Esophagus squamous epithelium (tissue), 5 donors: ENCODE measurements at places on chromosomes 6 and 20. TPM values are rescaled to one million over a fixed set of nuclear protein-coding genes. Genes with fewer than 3 reads are reported as not detected.

CPNE5 gene
- total RNA-seq: 2.5 TPM

ADAT2 gene
- 3.5 TPM for total RNA-seq

CST7 gene
- total RNA-seq: 2.5 TPM

KLC4 gene
- 15.8 TPM for total RNA-seq

FLRT3 gene
- 11.8 TPM for total RNA-seq

F13A1 gene
- 6.9 TPM for total RNA-seq

- H3K27me3 ChIP-seq: no peaks in the 10 kb centered on the region
- H3K27ac ChIP-seq: no peak overlapping the region
- no peak overlapping the region for H3K4me3 ChIP-seq
- DNase-seq: no peak
- H3K36me3 ChIP-seq: no peaks in the 10 kb centered on the region
- H3K4me1 ChIP-seq: no peaks in the 10 kb centered on the region
Observed at GRCh38 chr20:52833901-52834300, 138.3 kb upstream of the TSHZ2 start.

- peaks cover 7% of the 10 kb centered on the region for H3K4me1 ChIP-seq
- H3K4me3 ChIP-seq: no peak overlapping the region
- no peaks in the 10 kb centered on the region for H3K27me3 ChIP-seq
Observed at GRCh38 chr6:121582262-121582661, 146.8 kb downstream of the GJA1 start.

DNA sequence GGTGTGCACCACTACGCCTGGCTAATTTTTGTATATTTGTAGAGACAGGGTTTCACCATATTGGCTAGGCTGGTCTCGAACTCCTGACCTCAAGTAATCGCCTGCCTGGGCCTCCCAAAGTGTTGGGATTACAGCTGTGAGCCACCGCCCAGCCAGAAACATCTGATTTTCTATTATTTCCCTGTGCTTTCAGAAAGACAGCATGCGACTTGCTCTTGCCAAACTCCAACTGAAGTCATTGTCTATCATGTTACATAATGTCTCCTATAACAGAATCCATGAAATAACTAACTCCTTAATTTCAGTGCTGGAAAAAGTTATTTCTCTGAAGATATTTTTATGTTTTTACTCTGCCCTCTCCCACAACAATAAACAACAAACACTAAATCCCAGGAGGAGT lies 8.5 kb downstream of the RMND1 start:
- no peak overlapping the region for H3K4me3 ChIP-seq
- no peak for DNase-seq
- H3K4me1 ChIP-seq: peaks cover 10% of the 10 kb centered on the region
- no peak overlapping the region for H3K27ac ChIP-seq

- H3K4me3 ChIP-seq: no peak overlapping the region
- no peaks in the 10 kb centered on the region for H3K27me3 ChIP-seq
- DNase-seq: no peak
- no peak overlapping the region for H3K27ac ChIP-seq
- no peaks in the 10 kb centered on the region for H3K4me1 ChIP-seq
- no peaks in the 10 kb centered on the region for H3K36me3 ChIP-seq
Observed at GRCh38 chr6:151154418-151154817, 85.3 kb upstream of the AKAP12 start.

- H3K27me3 ChIP-seq: no peaks in the 10 kb centered on the region
- no peaks in the 10 kb centered on the region for H3K4me1 ChIP-seq
- H3K4me3 ChIP-seq: no peak overlapping the region
- H3K36me3 ChIP-seq: no peaks in the 10 kb centered on the region
- DNase-seq: no peak
- no peak overlapping the region for H3K27ac ChIP-seq
Observed at GRCh38 chr6:133225560-133225959, 15.6 kb upstream of the EYA4 start.

GRCh38 chr6:15363523-15364400 lies 117.9 kb downstream of the JARID2 start:
- H3K27ac ChIP-seq: no peak overlapping the region
- H3K4me1 ChIP-seq: peaks cover 68% of the 10 kb centered on the region
- H3K36me3 ChIP-seq: no peaks in the 10 kb centered on the region
- DNase-seq: no peak

DNA sequence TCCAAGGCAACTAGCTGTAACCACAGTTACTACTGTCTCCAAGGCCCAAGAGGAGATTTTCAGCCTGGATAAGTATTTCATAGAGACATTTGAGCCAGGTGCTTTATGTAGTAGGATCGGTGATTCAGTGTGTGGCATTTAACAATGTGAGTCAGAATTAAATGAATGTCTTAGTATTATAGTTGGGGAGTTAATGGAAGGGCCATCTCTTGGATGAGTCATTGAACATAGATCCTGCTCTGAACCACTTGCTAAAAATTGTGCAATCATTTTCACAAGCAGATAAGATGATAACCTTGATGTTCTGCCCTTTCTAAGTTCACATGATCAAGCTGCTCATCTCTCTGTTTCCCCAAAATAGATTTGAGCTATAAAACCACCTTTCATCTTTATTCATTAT lies 668.9 kb upstream of the CITED2 start:
- DNase-seq: no peak
- H3K36me3 ChIP-seq: no peaks in the 10 kb centered on the region
- H3K27me3 ChIP-seq: no peaks in the 10 kb centered on the region

DNA sequence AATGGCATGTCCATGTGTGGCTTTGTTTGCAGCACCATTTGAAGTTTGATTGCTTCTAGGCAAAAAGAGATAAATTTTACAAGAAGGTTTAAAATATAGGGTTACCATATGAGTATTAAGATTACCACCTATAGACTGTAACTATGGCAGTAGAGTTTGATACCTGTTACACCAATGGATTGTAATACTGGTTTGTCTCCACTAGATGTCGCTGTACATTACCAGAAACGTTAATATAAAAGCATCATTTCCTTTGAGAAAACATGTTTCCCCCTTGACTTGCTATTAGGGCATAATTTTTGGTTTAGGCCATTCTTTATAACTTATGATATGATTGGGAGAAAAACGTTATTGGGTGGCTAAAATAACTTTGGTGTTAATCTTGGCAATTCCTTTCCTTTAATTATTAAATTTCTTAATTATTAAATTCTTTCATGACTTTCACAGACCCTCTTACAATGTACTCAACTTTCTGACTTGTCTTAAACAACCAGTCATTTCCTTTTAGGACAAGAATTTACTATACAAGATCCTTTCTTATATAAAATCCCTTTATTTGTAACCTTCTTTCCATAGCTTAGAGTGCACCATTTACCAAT lies 42.8 kb downstream of the HLA-DPB1 start:
- no peaks in the 10 kb centered on the region for H3K36me3 ChIP-seq
- H3K27me3 ChIP-seq: peaks cover 10% of the 10 kb centered on the region
- DNase-seq: no peak
- no peak overlapping the region for H3K27ac ChIP-seq
- H3K4me1 ChIP-seq: peaks cover 7% of the 10 kb centered on the region

DNA sequence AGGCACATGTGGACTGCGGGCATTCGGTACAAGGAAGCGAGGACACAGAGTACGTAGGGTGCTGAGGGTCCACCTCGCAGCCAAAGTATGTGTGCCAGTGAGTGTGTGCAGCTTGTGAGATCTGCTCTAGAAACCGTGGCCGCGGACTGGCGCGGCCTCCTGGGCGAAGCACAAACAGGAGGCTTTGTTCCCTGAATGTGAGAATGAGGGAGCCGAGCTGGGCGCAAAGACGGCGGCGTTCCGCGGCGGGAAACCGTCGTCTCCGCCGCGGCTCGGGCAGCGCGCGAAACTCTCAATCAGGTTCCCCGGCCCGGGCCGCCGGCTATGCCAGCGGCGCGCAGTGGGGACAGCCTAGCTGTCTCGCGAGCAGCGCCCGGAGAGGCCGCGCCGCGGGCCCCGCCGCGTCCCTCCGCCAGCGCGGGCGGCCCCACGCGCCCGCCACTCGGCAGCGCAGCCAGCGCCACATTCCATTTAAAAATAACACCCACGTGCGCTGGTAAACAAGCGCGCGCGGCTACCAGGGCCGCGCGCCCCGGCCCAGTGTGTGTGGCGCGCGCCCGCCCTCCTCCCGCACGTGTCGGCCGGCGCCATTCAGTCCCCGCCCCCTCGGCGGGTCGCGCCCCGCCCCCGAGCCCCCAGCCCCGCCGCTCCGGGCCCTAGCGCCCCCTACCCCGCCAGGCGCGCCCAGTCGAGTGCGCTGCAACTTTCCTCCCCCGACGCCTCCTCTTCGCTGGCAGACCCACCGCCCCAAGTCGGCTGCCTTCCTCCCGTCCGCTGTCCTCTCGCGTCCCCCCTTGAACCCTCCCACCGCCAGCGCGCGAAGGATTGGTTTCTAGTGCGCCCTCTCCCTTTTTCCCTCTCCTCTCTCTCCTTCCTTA lies 3.0 kb upstream of the FOXO3 start:
- H3K4me1 ChIP-seq: peaks cover 15% of the 10 kb centered on the region
- DNase-seq: peak; percentile 48
- H3K27me3 ChIP-seq: no peaks in the 10 kb centered on the region
- H3K36me3 ChIP-seq: no peaks in the 10 kb centered on the region
- H3K27ac ChIP-seq: peak overlapping the region; percentile 98

GRCh38 chr6:140077827-140078560 lies 703.5 kb upstream of the CITED2 start:
- no peak for DNase-seq
- no peak overlapping the region for H3K27ac ChIP-seq
- H3K4me3 ChIP-seq: no peak overlapping the region
